ENCODE measurements at places on chromosomes 3 and 15.

GRCh38 chr15:75834021-75834420 is 9.2 kb upstream of the UBE2Q2 start:
- DNase-seq: no peak

GRCh38 chr3:102018551-102018950 is 169.2 kb downstream of the NFKBIZ start:
- no peak for DNase-seq

DNA sequence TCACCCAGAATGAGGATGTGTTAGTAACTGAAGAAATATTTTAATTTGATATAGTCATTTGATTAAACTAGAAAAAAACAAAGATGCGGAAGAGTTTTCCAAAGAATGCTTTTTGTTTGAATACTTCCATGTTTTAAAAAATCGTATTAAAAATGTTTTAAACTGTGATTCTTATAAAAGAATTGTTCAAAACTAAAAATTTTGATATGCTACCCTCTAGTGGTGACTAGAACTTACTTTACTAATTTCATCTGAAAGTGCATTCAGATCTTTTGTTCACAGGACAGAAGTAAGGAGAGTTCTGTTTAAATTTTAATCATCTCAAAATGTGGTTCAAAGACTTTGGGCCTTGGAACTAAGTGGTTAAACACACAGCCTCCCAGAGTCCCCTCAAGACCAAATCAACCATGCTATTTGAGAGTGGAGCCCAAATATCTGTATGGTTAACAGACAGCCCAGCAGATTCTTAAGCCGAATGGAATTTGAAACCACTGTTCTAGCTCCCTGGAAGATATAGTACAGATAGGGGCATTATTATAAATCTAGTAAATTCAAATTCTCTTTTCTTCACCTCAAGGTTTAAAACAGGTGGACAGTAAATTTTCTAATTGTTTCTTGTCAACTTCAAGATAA is 45.2 kb upstream of the SYNPR start:
- no peak for DNase-seq

- no peak for DNase-seq
Observed at GRCh38 chr3:177680472-177680821, 483.2 kb upstream of the TBL1XR1 start.

DNA sequence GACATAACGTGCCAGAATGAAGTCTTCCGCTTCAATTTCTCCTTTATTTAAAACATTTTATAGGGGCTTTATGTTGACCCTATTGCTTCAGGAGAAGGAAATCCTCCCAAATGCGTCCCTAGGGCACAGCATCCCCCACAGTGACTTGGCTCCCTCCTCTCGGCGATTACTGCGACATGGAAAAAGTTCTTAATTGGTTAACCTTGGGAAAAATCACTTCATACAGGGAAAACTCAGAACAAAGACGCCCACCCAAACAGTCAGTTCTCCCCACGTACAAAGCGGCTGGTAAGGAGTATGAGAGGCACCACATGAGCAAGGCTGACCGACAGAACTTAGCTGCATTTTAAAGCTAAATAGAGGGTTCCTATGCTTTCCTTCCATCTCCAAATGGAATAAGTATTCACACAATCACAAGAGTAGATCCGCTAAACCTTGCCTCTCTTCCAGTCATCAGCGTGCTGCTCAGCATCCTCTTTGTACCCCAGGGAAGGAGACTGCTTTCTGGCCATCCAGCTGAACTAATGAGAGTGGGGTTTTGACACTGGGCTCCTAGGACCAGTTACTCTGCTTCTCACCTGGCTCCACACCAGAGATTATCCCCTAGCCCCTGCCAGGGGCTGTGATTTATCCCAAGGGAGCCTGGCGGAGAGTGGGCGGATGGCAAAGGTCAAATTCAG is 415.3 kb upstream of the WNT5A start:
- DNase-seq: no peak

GRCh38 chr3:53225651-53226050 is 30.2 kb downstream of the TKT start:
- DNase-seq: no peak

GRCh38 chr15:26660241-26660640 is 112.6 kb downstream of the GABRB3 start:
- no peak for DNase-seq

DNA sequence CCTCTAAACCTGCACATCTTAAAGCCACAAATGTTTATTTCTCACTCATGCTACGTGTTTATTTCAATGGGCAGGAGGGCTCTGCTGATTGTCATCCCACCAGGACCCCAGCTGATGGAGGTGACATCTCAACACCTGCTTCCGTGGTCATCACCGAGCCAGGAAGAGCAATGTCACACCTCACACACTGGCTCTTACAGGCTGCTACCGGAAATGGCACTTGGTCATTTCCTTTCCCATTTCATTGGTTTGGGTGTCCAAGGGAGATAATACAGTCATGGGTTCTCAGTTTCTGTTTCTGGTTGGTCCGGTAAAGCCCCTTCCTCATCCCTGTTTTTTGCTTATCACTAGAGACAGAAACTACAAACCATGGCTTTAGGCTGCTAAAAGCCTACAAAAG is 41.9 kb downstream of the ABHD2 start:
- DNase-seq: no peak

- DNase-seq: no peak
Observed at GRCh38 chr3:151210676-151211381, 7.8 kb upstream of the GPR171 start.

DNA sequence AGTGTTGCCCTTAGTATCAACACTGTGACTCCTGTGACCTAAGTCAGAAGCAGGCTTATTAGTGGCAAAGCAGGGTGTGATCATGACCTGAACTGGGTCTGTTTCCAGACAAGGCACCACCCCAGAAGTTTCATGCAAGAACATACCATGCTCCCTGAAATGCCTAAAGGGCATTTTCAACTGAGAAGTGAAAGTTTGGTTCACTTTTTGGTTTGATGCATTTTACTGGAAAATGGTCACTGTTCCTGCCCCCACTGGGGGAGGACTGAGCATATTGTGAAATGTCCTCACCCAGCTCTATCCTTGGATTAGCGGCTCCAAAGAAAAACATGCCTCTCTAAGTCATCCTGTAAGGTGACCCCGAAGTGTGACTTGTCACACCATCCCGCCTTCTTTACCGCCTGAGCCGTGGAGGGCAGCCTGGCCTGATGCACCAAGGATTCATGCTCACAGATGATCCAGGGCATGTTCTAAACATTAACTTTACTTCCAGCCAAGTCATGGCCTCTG is 3.1 kb upstream of the FAM240A start:
- no peak for DNase-seq

DNA sequence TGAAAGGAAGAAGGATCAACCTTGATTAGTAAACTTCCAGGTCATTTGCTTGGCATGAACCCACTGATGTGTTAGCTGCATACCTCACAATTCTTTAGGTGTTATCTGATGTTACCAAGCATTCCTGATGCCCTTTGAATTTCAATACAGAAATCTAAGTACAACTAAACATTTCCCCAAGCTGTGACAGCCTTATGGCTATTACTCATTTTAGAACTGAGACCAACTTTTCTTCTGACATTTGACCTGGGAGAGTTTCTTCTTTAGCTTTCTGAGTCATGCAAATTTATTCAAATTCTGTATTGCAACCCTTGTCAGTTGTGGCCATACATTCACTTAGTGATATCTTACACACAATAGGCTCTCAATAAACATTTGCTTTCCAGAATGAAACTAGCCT is 124.3 kb downstream of the TIGIT start:
- no peak for DNase-seq

DNA sequence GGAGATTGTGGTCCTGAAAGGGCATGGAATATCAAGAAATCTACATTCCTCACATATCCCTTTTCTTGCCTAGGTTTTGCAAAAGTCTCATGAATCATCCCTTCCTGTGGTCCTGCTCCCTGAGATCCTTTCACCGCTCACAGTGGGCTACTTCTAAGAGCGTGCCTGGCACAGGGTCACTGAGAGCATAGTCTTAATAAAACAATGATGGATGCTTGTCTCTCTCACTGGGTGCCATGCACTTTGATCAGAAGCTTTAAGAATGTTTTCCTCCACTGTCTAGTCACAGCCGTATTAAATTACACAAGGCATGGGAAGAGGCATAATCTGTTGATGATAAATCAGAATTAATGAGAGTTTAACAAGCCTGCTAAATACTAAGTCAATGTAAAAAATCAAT is 269.7 kb upstream of the ATP10A start:
- DNase-seq: no peak

- no peak for DNase-seq
Observed at GRCh38 chr3:46186471-46187340, 21.4 kb downstream of the CCR1 start.

GRCh38 chr15:91599261-91599660 is 254.2 kb upstream of the SLCO3A1 start:
- DNase-seq: no peak

DNA sequence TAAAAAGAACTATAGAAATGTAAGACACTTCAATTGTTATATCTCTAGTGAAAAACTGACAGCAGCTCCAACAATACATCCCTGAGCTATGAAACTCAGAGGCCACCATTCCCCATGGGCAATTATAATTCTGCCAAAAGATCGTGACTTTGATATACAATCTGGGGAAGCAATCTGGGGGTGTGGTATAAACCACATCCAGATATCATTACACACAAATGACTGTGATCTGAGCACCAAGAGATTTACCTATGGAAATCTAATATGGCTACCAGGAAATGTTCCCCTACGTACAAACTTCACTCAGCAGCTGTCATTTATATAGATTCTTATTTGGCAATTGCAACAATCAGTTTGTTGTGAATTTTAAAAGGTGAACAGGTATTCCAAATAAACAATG is 110.3 kb downstream of the FRMD5 start:
- no peak for DNase-seq

DNA sequence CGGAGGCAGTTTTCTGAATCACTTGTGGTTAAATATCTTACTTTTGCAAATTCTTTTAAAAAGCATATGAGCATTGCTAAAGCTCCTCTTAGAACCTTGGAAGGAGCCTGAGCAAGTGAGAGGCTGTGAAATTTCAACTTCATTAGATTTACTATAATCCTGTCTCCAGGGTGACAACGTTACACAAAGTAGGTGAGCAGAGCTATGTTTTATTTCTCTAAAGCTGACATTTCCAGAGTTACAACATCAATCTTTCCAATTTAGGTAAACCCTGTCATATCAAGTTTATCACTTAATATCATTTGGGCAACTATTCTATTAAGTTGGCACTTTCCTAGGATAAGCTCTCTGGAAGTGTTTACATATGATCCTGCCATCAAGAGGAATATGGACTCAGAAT is 544.9 kb upstream of the CBLB start:
- DNase-seq: no peak

- DNase-seq: no peak
Observed at GRCh38 chr15:96974761-96975160, 644.3 kb downstream of the NR2F2 start.

DNA sequence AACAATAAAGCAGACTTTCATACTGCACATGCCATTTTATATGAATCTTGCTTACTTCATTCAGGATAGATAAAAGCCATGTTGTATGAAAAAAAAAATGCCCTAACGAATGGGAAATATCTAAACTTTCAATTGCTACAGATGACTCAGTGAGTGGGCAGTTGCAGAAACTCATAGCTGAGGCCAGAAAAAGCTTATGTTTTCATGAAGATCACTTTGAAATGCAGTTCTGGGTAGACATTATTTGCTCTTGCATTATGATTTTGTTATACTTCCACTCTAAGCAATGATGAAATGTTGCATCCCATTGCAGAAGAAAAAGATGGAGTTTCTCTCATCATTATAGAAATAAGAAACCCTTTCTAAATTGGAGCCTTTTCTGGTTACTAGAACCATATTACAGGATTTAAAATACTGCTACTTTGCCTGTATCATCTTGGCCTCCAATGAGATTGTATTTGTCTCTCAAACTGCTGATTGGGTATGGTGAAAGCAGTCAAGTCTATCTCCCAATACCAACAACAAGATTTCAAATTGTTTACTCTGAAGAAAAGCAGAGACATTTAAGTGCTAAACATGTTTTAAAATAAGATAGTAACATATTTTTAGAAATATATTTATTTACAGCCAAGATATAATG is 17.0 kb downstream of the PEAK1 start:
- no peak for DNase-seq

- no peak for DNase-seq
Observed at GRCh38 chr3:53159156-53160060, 1.6 kb upstream of the PRKCD start.

DNA sequence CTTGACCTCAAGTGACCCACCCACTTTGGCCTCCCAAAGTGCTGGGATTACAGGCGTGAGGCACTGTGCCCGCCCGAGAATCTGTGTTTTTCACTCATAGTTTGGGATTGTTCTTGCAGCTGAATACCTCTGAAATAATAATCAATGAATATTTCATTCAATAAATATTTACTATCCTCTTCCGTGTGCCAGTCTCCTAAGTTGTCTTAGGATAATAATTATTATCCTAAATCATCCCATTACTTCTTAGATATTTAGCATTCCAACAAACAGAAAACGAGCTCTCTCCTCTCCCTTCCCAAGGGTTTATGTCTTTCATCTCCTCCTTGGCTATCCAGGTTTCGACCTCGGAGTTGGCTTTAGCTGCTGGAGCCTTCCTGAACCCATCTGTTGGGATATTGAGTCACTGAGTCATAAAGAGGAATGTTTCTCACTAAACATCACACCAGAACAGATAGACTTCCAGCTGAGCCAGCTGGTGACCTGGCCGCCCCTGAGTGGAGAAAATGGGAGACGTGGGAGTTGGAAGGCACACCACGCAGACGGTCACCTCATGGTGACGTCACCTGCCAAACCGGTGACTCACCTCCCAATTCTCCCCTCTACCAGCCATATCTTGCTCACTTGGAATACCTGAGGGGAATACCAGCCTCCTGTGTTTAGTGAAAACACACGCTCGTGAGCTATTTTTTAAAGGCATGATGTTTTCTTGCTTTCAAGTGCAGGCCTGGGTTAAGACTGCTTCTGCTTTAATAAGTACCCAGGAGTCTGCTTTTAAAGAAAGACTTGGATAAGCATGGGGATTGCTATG is 43.9 kb downstream of the BHLHE40 start:
- DNase-seq: no peak

- no peak for DNase-seq
Observed at GRCh38 chr3:193554811-193555210, at the start of gene ATP13A4. ATP13A4 (minus strand) TSS chr3:193554895; CDS start chr3:193554799, 96 bp downstream.

GRCh38 chr15:41987925-41988275 is 15.5 kb upstream of the EHD4 start:
- DNase-seq: no peak

GRCh38 chr3:141114816-141115460 is 63.8 kb downstream of the SPSB4 start:
- no peak for DNase-seq

- DNase-seq: peak; percentile 52
Observed at GRCh38 chr15:31327669-31328427, 1.2 kb downstream of the KLF13 start.

All from amygdala (tissue), 56 donors.